Stimulated activated CD4-positive, alpha-beta T cell treated with anti-CD3 and anti-CD28 coated beads, TNF-alpha, amount 100 ng/mL, for 1 hour (primary cell): ENCODE measurements at places on chromosomes 12 and 14.

DNA sequence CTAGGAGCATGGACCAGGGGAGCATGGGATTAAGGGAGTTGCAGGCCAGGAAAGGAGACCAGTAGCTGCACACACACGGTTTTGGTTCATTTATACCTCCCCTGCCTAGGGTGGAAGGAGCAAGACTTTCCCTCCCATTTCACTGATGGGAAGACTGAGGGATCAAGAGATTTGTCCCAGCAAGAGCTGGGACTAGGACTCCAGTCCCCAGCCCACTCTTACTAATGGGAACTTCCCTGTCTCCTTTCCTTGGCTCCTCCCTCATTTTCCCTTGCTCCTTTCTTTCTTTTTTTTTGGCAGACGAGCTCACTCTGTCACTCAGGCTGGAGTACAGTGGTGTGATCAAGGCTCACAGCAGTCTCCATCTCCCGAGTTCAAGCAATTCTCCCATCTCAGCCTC lies 13.0 kb downstream of the SCNN1A start:
- DNase-seq = no peak

- peak; percentile 5 for DNase-seq
These were observed 34.1 kb upstream of the FAM181A start for GRCh38 chr14:93892923-93893558.

- DNase-seq = no peak
These were observed 5.1 kb upstream of the NKX2-1 start for GRCh38 chr14:36524874-36525745.

- no peak for DNase-seq
These were observed 36.1 kb upstream of the PRICKLE1 start for GRCh38 chr12:42625611-42626010.

DNA sequence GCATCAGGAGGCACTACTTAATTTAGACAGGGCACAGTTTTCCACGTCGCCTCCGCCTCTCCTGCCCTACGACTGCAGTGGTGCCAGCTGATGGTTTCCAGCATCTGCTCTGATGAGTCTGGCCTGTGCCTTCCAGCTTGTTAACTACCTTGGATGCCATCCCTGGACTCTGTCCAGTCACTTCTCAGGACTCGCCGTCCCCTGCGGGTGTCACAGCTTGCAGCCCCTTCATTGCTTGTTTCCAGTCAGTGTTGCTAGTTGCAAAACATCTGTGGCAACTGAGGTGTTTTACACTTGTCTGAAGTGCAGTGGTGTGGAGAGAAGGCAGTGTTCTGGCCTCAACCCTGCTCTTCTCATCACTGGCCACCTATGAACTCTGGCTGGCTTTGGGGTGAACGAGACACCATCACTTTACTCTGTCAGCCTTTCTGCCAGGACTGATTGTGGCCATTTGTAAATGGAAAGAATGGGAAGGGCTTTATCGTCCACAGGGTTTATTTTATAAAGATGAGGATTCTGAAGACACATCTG lies 8.3 kb downstream of the ADGRD1 start:
- DNase-seq = no peak

GRCh38 chr12:57521525-57522010 lies 1.1 kb upstream of the MBD6 start:
- no peak for DNase-seq

DNA sequence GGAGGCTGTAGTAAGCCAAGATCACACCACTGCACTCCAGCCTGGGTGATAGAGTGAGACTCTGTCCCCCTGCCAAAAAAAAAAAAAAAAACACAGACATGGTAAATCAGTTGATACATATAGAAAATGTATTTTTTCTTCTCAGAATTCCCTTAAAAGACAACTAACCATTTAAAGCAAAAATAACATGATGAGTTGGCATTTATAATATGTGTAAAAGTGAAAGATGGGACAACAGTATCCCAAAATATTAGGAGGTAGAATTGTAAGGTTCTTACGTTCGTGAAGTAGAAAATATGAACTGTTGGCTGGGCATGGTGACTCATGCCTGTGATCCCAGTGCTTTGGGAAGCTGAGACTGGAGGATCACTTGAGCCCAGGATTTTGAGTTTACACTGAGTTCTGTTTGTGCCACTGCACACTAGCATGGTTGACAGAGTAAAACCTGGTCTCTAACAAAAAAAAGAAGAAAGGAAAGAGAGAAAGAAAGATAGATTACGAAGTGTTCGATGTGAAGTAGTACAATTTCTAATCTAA lies 296.7 kb downstream of the FBXL14 start:
- no peak for DNase-seq

DNA sequence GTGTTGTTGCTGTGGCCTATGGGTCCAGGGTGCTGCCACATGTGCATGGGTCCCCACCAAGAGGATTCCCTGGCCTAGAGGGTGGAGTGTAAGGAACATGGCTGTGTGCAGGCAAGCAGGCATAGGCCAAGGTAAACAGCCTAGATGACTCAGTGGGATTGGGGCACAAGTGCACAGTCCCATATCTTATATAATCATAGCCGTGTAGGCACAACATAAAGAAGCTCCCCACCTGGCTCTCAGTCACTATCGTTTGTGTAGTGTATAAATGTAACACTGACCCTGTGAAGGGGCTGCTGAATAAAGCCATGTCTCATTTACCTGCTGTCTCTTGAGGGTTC lies 15.7 kb upstream of the RNASE12 start:
- DNase-seq = no peak

GRCh38 chr14:67221982-67222328 lies 19.3 kb upstream of the PALS1 start:
- DNase-seq = no peak

- DNase-seq = no peak
These were observed 2.6 kb downstream of the MYF6 start for GRCh38 chr12:80709811-80710726.
